CD14-positive monocyte (primary cell): ENCODE measurements at places on chromosomes 4 and X.

DNA sequence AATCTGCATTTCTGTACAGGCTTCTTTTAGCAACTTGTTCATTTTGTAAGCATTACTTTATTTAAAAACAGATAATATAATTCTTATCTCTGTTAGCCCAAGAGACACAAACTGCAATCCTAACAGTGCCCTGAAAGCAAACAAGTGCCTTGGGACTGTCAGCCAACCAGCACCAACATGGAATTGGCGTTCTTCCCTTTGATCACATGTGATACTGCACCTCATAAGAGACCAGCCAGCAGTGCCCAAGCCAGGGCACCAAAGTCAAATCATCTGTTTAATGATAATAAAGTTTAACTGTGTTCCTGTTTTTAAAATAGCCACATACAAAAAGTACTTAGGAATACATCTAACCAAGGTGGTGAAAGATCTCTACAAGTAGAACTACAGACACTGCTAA, 223.2 kb downstream of the PRDM5 start:
- DNase-seq = no peak

DNA sequence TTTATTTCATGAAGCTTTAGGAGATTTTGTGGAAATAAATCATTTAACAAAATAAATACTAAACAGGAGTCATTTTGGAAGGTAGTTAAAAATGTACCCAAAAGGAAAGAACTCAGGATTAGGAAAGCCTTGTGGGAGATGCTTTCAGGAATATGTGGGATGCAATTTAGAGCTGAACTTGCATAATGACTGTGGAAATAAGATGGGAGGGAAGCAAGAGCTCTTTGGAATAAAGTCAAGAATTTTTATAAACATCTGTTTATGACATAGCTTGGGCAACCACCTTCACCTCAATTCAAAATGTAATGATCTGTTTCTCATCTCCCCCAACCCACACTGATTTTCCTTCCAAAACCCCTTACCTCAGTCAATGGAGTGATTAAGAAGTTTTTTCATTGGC, 623.8 kb downstream of the FAT4 start:
- DNase-seq = no peak

- no peak for DNase-seq
Observed at GRCh38 chr4:83606898-83607297, 71.0 kb downstream of the GPAT3 start.

DNA sequence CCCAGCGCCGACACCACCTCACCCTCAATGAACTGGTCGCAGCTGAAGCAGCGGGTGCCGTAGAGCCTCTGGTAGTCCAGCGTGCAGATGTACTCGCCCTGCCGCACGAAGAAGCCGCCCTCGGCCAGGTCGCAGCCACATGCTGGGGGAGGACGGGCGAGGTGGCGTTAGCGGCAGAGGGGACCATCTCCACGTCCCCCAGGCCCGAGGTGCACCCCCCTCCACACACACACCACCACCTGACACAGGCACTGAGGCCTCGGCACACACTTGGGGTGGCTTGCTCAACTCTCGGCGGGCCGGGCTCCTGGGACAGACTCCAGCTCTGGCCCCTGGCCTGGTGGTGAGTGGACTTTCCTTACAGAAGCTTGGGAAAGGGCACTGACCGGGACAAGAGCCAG, 61.5 kb downstream of the ABLIM2 start:
- no peak for DNase-seq

DNA sequence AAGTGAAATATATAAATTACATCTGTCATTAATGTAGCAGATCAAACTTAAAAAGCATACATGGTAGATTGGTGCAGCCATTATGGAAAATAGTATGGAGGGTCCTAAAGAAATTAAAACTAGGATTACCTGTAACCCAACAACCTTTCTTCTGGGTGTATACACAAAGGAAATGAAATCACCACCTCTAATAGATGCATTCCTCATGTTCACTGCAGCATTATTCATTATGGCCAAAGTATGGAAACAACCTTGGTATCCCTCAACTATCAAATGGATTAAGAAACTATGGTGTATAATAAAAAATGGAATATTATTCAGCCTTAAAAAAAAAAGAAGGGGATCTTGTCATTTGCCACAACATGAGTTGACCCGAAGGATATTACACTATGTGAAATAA, 13.7 kb downstream of the WDFY3 start:
- DNase-seq = no peak

- DNase-seq = no peak
Observed at GRCh38 chr4:118743867-118744266, 58.7 kb downstream of the METTL14 start.

DNA sequence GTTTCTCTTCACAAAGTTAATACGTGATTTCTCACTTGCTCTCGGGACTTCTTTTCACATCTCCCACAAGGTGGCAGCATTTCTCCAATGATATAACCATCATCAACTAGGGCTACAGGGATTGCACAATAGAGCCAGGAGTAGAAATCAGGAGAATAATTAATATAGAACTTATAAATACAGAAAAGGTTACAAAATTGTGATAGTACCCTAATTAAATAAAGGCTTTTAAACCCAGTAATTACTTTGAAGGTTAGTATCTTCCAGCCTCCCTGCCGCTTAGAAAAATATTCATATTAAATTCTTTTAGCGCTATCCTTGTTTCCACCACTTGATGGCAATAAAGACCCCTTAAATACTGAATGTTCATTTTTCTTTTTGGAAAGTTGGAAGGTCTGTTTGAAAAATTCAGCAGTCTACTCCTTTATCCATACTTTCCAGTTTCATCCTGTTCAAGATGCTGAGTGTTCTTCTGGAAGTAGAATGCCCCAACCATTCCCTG, 65.8 kb downstream of the RASGEF1B start:
- peak; percentile 78 for DNase-seq

- no peak for DNase-seq
Observed at GRCh38 chr4:7933651-7934510, 5.8 kb downstream of the AFAP1 start.

DNA sequence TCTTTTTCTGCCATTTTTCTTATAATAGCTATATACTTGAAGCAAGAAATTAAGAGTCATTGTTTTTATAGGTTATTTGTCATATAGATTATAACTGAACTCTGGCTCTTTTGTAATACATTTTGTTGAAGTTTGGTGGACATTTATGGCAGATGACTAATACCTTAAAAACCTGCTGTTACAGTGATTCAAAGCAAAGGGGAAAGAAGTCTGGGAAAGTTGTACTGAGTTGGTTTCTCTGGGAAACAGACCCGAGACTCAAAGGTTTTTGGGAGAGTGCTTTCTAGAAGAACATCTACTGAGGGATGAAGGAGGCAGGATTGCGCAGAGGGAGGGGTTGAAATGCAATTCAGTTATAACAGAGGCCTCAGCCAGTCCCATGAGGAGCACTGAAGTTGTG, 35.9 kb downstream of the NAP1L5 start:
- DNase-seq = no peak

DNA sequence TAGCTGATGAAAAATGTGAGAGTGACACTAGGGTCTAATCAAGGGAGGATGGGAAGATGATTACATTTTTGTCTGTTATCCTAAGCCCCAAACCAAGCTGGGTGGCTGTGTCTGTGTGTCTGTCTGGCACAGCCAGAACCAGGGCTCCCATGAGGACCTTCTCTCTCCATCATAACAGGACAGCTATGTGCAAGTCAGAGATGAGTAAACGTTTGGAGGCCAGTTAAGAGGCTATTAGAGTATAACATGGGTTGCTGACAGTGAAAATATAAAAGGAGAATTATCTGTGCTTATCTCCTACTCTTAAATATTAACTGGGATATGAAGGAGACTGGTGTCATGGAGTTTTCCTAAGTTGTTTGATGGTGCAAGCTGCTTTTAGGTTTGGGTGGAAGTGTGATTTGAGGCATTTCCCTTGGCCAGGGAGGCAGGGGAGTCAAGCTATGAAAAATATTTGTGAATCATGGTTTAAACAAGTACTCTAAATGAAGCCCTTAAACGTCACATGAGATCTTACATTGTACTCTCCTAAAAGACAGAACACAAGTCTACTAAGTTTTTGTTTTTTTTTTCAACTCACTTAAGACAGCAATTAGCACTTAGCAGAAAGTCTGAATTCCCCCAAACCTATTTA, 156.2 kb downstream of the ENOX2 start:
- no peak for DNase-seq

GRCh38 chr4:20700007-20700761, at the start of gene PACRGL:
PACRGL (plus strand) TSS chr4:20700458; CDS start chr4:20704482, 4,024 bp downstream.
- peak; percentile 90 for DNase-seq

DNA sequence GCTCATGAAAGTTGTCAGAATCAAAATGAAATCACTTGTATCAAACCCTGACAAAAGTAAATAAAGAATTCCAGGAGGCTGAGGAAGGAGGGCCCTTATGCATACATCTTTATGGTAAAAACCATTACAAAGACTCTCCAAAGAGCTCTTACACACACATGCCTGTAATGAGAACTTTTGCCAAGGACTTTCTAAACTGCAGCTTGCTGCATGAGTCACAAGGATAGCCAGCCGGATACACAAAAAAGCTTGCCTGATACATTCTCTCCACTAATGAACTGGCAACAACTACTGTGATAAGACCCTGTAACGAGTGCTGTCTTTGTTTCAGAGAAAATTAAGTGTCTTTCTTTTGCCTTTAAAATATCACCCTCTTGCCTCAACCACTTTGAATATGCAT, 618.1 kb downstream of the PPP4R3C start:
- no peak for DNase-seq

GRCh38 chrX:9542761-9543111, 77.9 kb downstream of the TBL1X start:
- DNase-seq = no peak

GRCh38 chr4:178395798-178396197, 953.6 kb upstream of the AGA start:
- no peak for DNase-seq

- no peak for DNase-seq
Observed at GRCh38 chr4:129239088-129239487, 143.1 kb downstream of the C4orf33 start.

DNA sequence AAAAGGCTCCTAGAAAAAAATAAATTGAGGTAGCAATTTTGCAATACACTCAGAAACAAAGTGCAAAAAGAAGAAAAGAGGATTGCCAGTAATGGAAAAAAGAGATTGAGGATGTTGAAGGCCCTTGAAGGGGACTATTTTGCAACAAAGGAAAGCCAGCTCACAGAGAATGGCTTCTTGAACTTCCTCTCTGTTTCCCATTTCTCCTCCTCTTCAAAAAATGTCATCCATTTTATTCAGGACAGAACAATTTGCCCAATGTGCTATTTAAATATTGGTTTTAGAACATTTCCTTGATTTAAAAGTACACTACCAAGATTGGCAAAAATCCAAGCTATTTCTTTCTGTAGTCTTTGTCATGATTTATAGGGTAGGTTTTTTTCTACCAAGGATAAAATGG, 60.2 kb downstream of the GASK1B start:
- peak; percentile 8 for DNase-seq

- no peak for DNase-seq
Observed at GRCh38 chrX:156001001-156001666, 3.6 kb downstream of the IL9R start.

DNA sequence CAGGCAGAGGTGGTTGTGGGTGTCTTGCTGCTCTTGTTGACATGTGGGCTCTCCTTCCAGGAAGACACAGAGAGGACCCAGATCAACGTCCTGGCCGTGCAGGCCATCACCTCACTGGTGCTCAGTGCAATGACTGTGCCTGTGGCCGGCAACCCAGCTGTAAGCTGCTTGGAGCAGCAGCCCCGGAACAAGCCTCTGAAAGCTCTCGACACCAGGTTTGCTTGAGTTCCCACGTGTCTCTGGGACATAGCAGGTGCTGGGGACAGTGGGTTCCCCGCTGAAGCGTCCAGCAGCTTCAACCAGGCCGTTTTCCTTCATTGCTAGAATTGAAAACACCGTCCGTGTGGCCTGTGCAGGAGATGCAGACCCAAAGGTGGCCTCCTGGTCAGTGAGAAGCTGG, 25.6 kb upstream of the MSANTD1 start:
- DNase-seq = no peak

- peak; percentile 46 for DNase-seq
Observed at GRCh38 chr4:7651461-7651921, 216.8 kb upstream of the PSAPL1 start.

GRCh38 chrX:53479301-53479700, 45.1 kb upstream of the HSD17B10 start:
- no peak for DNase-seq
